ENCODE measurements at places on chromosomes 11 and 22.

DNA sequence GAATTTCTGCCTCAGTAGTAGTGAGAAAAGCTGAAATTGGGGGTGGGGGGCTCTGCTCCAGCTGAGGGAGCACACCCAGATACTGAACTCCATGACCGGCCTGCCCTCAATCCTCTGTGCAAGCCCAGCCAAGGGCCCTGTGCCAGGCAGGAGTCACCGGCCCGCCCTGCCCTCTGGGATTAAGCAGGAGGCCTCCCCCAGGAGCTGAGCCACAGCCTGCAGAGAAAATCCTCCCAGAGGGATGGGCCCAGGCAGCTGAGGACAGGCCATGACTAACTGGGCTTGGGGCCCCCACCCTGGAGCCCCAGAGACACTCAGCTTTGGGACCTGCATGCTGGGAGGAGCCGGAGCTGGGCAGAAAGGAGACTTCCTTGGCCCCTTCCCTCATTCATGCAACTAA lies 48.8 kb downstream of the MN1 start:
- DNase-seq = no peak

GRCh38 chr22:23038902-23039301 lies 31.4 kb upstream of the GNAZ start:
- DNase-seq = no peak

DNA sequence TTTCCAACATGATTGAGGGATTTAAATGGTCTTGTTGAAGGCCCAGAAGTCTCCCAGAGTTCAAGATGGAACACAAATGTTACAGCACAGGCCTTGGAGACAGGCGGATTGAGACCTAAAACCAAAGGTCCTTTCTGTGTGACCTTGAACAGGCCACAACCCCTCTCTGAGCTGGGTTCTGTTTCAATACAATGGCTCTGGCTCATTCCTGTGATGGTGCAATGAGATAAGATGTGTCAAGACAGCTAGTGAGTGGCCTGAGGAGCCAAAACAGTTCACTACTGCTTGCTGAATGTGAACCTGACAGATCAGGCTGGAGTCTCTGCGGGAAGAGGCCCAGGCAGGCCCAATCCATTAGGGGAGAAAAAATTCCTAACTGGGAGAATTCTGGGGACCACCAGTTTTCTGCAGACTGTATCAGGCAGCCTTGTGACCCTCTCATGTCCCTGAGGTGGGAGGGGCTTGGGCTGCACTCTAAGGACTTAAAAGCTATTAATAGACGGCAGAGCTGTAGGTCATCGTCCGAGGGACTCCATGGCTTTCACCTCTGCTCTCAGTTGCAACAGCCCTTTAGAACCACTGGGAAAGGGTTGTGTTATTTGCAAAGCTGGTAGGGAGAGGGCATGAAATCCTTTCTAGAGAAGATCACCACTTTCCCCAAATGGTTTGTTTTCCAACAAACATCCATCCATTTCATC lies 126.1 kb upstream of the TEAD1 start:
- no peak for DNase-seq

GRCh38 chr22:23697031-23697970 lies 6.5 kb downstream of the RGL4 start:
- no peak for DNase-seq

DNA sequence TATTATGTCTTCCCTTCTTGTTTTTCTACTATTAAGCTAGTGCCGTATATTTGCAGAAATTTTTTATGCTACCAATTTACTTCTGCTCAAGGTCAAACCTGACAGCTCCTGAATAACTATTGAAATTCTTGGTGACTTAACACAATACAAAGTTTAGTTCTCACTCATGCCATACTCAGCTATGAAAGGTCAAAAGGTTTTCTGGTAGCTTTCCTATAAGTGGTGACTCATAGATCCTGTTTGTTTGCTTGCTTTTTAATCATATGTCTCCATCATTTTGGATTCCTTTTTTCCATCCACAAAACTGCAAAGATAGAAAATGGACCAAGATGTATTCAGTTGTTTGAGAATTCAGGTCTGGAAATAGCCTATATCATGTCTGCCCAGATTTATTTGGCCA lies 855.8 kb upstream of the LRRC4C start:
- no peak for DNase-seq

- DNase-seq = no peak
Observed at GRCh38 chr11:20247591-20248007, 87.3 kb upstream of the DBX1 start.

DNA sequence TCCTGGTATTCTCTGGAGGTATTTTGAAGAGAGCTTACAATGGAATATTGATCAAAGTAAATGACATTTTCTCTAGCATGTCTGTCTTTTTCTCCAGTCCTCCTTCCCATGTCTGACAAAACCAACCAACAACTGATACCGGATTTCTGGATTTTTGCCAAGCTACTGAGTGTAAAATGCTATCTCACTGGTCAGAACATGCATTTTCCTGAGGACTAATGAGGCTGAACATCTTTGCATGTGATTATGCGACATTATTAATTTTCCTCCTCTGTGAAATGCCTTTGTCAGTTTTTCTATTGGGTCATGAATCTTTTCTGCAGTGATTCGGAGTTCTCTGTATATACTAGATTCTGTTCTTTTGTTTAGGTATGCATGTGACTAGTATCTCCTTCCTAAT lies 51.4 kb downstream of the CDON start:
- DNase-seq = no peak

DNA sequence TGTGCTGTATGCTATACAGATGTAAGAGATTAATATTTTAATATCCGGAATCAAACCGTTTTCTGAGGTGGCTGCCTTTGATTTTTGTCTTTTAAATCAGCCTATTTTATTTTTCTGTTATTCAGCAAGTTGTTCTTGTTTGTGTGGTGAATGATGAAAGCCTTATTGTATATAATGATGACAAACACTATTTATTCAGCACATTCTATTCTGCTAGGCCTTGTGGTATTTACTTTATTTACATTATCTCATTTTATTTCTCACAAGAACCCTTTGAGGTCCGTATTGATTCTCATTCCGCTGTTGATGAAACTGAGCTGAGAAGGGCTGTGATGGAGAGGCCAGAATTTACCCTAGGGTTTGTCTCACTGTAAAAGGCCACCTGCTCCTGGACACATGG lies 40.5 kb downstream of the KREMEN1 start:
- DNase-seq = no peak

GRCh38 chr11:91972665-91973266 lies 251.9 kb upstream of the FAT3 start:
- no peak for DNase-seq

- no peak for DNase-seq
Observed at GRCh38 chr11:122601141-122602125, 54.1 kb upstream of the UBASH3B start.

DNA sequence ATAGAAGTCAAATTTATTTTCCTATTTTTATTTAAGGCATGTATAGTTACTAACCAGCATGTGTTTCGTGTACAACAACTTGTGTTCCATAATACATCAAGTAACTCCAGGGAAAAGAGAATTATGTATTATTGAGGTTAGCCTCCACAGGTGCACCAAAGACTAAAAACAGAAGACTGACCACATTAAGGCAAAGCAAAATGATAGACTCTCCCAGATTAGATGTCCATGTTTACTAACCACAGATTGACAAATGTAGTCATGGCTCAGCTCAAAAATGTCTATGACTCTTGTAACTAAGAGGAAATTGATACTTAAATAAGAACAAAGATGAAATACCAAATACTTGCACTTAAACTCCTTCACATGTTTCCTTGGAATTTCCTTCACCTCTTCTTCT lies 238.5 kb downstream of the METTL15 start:
- DNase-seq = no peak

DNA sequence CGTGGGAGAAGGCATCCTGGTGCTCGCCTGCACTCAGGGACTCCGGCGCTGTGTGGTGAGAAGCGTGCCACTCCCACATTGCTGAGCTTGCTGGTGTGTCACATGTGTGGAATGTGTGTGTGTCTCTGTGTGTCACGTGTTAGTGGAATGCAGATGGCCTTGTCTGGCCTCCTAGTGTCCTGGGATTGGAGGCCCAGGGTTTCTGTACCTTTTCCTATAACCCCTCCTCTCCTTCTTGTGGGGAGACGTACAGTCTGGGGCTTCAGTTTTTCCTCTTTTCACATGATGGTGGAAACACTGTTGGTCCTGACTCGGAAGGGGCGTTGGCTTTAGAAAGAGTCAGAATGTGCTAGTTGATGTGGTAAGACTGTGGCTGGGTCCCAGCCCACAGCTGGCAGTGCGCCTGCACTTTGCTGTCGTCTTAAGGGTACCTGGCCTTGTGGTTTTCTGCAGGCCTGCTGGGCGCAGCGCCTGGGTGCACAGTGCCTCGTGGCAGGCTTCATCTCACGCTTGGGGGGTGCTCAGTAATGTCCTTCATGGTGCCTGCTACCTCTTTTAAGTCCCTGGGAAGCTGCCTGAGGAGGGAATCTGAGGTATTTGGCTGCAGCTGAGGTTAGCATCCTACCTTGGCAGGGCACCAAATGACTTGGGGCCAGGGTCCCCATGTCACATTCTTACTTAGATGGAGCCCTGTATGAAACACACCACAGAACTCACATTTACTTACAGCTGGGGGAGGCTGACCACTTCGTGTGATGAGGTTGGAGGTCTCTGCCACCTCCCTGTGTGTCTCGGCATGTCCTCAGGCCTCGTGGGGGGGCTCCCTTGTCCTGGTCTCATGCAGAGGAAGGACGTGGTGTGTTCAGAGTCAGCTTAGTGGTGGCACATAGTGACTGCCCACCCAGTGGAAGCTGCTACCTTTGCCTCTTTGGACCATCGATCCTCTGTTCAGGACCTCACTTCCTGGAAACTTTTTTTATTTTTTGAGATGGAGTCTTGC lies 61.9 kb downstream of the MED15 start:
- DNase-seq = peak; percentile 31

GRCh38 chr22:29509298-29509697 lies 29.3 kb downstream of the NEFH start:
- no peak for DNase-seq

- DNase-seq = no peak
Observed at GRCh38 chr22:25833091-25833490, 91.1 kb downstream of the MYO18B start.

- DNase-seq = no peak
Observed at GRCh38 chr11:130601141-130601540, 152.7 kb downstream of the ADAMTS15 start.

- DNase-seq = no peak
Observed at GRCh38 chr22:28750471-28750881, 8.6 kb downstream of the HSCB start.

- DNase-seq = no peak
Observed at GRCh38 chr11:70420008-70420464, 21.7 kb downstream of the CTTN start.

DNA sequence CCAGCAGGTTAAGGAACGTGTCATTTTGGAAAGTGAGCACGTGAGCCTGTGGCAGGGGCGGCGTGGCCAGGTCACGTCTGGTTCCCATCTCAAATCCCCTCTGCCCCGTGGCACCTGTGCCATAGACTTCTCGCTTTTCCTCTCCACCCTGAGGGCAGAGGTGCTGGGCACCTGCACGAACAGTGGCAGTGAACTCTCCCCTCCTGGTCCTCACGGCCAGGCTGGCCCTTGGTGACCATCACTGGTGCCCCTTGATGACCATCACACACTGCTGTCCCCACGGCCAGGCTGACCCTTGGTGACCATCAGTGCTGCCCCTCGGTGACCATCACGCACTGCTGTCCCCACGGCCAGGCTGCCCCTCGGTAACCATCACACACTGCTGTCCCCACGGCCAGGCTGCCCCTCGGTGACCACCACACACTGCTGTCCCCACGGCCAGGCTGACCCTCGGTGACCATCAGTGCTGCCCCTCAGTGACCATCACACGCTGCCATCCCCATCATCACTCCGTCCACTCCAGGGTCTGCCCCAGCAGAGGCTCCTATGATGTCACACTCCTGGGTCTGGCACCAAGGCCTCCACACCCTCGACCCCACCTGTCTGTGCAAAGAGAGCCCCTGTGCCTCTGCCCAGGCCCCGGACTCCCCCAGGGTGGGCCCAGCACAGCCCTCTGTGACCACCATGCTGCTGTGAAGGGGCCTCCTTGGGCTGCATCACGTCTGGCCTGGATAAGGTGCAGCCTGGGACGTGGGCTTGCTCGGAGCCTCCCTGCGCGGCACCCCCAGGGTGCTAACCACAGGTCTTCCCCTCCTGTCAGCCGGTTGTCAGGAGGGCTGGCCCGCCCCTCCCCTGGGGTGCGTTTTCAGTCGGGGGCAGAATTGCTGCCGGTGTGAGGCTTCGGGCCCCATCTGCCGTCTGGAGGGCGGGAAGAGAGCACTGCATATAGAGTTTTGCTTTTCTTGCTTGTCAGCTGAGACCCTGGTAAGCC lies 738.6 kb downstream of the BRD1 start:
- DNase-seq = no peak

DNA sequence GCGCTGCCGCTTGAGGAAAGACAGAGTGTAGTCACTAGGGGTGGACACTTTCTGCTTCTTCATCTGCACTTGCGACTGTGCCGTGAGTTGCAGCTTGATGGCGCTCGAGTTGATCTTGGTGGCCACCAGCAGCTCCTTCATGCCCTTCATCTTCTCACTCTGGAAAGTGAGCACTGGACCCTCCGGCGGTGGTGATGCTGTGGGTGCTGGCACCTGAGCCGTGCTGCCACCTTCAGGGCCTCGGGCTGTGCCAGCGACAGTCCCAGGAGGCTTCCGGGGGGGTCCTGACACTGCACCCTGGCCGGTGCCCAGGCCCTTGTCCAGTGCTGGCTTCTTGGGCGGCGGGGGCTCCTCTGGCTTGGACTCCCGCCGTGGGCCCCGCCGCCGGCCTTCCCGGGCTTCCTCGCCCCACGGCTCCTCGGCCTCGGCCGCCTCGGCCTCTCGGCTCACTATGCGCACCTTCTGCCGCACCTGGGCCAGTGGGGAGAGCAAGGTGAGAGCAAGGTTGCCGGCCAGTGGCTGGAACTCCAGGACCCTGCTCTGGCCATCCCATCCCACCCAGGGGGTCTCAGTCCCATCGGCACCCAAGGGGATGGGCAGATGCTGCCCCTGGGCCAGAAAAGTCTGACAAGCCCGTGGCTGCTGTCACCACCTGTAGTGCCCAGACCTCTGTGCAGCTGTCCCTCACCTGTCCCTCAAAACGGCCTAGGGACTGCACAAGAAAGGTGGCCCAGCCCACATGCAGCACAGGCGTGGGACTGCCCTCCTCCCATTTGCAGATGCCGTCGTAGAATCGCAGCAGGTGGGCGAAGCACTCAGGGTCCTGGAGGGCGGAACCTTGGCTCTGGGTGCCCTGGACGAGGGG lies 1.6 kb upstream of the MAP4K2 start:
- no peak for DNase-seq

GRCh38 chr11:17760102-17761029 lies 25.8 kb downstream of the KCNC1 start:
- no peak for DNase-seq

- DNase-seq = no peak
Observed at GRCh38 chr11:78940500-78941225, 366.0 kb upstream of the NARS2 start.

GRCh38 chr11:113551645-113552044 lies 76.4 kb upstream of the DRD2 start:
- no peak for DNase-seq

- DNase-seq = no peak
Observed at GRCh38 chr11:65558930-65559509, 861 bp upstream of the LTBP3 start.

- no peak for DNase-seq
Observed at GRCh38 chr11:32005786-32006416, 85.0 kb upstream of the RCN1 start.
